AG04450 (cell line): ENCODE measurements at places on chromosomes 7 and 10.
A peak's percentile ranks its signal among the peaks of the same experiment; 100 is the strongest.

DNA sequence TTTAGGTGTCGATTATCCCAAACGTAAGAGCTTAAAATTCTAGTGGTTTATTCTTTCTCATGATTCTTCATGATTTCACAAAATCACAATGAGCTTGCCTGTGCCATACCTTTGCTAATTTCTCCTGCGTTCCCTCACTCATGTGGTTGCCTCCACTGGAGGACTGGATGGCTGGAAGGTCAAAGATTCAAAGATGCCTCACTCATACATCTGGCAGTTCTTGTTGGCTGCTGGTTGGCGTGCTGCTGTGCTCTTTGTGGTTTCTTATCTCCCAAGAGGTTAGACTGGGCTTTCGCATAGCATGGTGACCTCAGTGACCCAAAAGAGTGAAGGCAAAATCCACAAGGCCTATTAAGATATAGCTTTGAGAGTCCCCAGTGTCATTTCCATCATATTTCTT lies 877.6 kb upstream of the AUTS2 start:
- no peak for DNase-seq

DNA sequence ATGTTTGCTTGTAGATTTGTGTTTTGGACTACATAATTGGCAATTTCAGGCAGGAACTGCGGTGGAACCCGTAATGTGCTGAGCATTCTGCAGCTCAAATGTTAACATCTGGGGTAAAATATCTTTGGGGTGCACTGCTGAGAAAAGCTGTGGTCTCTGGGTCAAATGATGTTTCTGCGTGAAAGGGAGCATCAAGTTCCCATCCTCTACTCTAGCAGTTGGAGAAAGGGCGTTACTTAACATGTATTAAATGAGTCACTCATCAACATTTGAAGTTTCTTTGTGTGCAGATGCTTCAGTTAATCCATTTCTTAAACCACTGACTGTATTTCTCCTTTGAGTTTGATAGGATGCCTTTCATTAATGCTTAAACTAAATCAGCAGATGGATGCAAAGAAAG lies 273.1 kb upstream of the PITRM1 start:
- DNase-seq: no peak

DNA sequence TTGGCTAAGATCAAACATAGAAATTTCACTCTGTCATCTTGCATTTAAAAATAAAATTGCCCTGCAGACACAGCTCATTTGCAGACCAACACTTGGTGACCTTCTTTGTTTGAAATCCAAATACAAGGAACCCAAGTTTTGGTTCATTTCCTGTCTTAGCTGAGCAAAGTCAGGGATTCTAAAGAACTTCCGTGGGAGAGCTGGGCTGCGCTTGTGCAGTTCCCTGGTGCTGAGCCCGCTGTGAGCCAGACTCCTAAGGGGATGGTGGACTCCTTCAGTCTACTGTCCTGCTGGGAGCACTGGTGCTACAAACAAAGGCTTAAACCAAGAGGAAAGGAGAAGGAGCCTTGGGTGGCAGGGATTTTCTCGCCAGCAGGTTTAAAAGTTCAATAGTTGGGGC lies 60.0 kb downstream of the MYOF start:
- no peak for DNase-seq

DNA sequence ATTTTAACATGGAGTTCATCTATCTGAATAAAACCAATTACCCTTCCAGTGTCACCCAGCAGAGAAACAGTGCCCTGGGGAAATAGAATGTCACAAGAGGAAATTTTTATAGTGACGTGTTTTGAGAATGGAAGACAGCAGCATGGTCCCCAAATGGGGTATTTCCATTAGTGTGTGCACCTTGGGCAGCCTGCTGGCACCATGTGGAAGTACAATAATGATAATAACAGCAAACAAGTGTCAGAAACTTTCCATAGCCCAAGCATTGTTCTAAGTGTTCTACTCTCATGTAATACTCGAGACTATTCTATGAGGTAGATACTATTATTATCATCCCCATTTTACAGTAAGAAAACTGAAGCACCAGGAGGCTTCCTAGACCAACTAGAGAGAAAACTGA lies 2.2 kb upstream of the PDE1C start:
- no peak for DNase-seq

DNA sequence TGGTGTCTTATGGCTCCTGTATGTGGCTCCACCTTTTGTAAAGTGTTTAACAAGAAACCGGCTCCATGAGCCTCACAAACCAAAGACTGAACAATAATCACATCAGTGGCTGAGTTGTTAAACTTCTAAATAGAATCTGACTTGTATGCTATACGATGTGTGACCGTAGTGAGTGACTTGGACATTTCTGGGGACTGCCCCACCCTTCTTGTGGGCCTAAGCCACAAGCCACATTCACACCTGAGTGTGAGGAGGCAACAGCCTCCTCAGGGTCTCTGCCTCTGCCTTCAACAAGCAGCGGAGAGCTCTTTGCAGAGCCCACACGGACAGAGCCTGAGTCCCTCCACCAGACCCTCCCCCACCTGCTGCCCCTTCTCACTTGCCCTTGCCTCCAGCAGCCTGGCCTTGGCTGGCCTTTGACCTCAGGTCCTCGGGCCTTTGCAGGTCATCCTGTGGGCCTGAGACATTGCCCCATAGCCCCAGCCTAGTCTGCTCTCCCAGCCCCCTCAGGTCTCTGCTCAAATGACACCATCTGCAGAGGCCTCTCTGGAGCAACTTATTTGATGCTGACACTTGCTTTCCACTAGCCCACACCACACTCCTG lies 156.8 kb upstream of the TNS3 start:
- DNase-seq: no peak

- no peak for DNase-seq
These were observed 1.2 kb downstream of the SUFU start for GRCh38 chr10:102504976-102505300.

- no peak for DNase-seq
These were observed 148.0 kb downstream of the FGFR2 start for GRCh38 chr10:121450247-121450646.

GRCh38 chr10:13503745-13504463 lies 24.9 kb downstream of the BEND7 start:
- peak; percentile 37 for DNase-seq

- DNase-seq: no peak
These were observed 1143.8 kb downstream of the XPNPEP1 start for GRCh38 chr10:108779501-108779900.

- no peak for DNase-seq
These were observed 2.2 kb downstream of the GTF2IRD1 start for GRCh38 chr7:74455928-74456327.

DNA sequence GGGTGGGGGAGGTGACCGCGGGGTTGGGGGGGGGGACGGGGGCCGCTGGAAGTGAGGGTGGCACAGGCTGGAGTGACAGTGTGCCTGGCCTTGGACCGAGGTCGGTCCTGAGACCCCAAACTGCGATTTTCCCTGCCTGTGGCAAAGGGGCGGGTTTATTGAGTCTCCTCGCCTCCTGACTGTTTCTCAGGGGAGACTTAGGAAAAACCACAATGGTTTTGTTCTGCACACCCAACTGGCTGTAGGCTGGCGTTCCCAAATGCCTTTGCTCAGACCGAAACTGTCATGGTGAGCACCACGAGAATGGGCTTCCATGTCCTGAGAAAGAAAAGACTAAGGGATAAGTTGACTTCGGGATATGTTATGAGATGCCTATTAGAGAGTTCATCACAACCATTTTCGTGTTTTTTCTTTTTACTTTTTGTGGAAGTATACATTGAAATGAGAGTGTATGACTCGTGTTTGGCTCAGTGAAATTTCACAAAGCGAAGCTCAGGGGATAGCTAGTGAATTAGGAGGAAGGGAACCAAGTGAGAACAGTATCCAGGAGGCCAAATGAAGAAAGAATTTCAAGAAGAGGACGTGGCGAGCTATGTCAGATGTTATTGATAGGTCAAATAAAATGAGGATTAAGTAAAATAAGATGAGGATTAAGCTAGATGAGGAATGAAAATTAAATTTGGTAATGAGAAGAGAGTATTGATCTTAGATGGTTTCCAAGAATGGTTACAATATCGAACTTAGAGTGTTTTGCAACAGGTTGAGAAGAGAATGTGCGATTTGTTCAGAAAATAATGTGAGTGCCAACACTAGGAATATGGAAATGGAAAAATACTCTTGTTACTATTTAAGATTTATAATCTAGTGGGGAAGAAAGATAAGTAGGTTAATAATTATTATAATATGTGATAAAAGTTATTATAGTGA lies 918 bp downstream of the NET1 start:
- DNase-seq: no peak

DNA sequence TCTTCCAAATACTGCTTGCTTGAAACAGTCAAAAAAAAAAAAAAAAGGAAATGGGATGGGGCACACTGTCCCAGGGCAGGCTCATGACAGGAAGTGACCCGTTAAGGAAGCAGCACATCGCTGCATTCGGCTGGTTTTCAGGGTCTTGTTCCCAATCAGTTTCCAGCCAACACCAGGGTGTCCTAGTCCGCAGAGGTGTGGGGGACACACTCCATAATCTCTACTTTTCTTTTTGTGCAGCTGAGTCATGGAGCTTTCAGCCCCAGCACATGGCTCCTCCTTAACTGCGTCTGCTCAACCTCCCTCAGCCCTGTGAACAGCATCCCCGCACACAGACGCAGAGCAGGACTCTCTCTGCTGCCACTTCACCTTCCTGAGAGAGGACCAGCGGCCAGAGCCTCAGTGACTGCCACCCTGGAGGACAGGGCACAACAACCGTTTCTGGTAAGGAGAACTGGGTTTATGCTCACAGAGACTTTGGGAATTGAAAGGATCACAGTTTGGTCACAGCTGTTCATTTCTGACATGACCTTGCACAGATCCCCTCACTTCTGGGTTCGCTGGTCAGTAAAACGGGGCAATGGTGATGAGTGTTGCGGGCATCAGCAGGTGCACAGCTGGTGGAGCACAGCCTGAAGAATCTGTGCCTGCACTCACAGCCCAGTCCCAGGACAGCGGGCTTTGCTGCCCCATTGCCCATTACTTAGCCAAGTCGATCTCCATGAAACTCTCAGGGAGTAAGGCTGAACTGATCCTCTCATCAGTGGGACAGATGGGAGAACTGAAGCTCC lies at the start of gene GIMAP5:
Gene GIMAP5 (plus strand): TSS at position 154 of the 791 bp plus-strand sequence. CDS start 3,467 bp downstream, outside the sequence.
- DNase-seq: no peak

GRCh38 chr10:124346831-124347230 lies 71.9 kb downstream of the OAT start:
- DNase-seq: no peak

GRCh38 chr7:14286036-14286435 lies 296.6 kb upstream of the ETV1 start:
- DNase-seq: no peak

GRCh38 chr7:129161524-129162225 lies 17.2 kb downstream of the TSPAN33 start:
- DNase-seq: no peak

DNA sequence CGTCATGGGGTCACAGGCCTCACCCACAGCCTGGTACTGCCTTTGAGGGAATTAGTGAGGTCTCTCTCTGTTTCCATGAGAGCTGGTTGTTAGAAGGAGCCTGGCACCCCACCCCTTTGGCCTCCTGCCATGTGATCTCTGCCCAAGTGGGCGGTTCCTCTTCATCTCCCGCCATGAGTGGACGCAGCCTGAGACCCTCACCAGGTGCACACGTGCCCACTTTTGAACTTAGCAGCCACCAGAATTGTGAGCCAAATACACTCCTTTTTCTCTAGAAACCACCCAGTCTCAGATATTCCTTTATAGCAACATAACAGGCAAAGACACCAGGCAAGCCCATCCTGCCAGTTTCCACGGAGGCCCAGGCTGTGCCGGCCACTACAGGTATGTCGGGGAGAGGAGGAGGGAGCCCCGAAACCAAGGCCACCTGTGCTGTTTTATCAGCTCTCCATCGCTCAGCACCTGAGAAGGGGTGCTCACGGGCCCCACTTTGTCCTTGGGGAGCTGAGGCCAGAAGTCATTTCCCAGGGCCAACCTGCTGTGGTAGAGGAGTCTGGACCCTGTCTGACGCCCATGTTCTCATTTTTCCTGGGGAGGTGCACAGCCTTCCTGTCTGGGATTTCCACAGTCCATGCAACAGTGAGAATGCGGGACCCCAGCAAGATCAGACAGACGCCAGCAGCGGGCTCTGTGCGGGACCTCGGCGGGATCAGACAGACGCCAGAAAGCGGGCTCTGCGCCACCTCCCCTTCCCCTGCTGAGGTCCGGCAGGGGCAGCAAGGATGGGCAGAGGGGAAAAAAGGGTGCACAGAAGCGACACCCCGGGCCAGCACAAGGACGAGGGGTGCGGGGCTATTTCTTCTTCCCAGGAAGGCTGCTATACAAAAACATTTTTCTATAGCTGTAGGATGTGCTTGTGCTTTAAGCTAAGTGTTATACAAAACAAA lies 220.5 kb downstream of the ELFN1 start:
- no peak for DNase-seq

- DNase-seq: no peak
These were observed at the start of gene SMARCD3 for GRCh38 chr7:151248346-151249033. Gene SMARCD3 (minus strand): TSS chr7:151248694. CDS start chr7:151248562, 132 bp downstream.

GRCh38 chr10:70260259-70260658 lies 23.5 kb downstream of the NPFFR1 start:
- no peak for DNase-seq

DNA sequence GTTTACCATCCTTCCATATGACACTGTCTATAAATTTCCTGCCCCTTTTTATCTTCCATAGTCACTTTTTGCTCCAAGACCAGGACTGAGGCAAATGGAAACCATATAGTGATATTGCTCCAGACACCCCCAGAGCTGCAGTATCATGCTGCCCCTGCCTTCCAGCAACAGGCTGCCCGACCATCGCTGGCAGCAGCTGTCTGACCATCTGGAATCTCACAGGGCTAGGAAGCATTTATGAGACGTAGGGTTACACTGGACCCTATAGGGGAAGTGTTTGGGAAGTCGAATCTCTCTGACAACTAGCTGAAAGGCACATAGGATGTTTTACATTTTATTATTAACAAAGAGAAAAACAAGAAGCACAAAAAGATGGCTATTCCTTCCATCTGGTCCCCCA lies 19.4 kb downstream of the ENO4 start:
- DNase-seq: no peak

DNA sequence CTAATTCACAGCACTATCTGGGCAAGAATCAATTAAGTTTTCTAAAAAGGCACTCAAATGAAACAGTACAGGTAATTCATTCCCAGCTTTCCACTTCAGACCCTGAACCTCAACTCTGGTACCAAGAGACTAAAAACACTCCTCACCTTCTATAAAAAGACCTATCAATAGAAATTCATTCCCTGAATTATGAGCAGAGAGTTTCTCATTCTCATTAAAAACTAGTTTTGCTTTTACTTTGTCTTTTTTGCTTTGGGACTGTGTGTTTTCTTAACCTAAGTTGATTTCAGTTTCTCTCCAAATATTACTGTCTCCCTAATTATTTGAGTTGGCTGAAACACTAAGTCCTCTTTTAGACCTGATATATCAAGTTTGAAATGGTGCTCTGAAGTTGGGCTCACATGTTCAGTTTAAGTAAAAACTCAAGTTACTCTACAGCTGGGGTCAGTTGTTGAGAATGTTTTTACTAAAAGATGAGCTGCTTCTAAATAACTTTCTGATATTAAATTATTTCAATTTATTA lies 189.5 kb downstream of the JAZF1 start:
- no peak for DNase-seq

- DNase-seq: no peak
These were observed 98.0 kb downstream of the NPSR1 start for GRCh38 chr7:34756025-34756437.

- DNase-seq: no peak
These were observed 245.9 kb downstream of the MTERF1 start for GRCh38 chr7:91634485-91635177.
